ENCODE measurements at places on chromosomes 7 and 10.

GRCh38 chr7:17521437-17521836 is 223.0 kb downstream of the AHR start:
- no peak for DNase-seq

GRCh38 chr10:131792809-131793208 is 108.0 kb upstream of the PPP2R2D start:
- DNase-seq, result no peak

DNA sequence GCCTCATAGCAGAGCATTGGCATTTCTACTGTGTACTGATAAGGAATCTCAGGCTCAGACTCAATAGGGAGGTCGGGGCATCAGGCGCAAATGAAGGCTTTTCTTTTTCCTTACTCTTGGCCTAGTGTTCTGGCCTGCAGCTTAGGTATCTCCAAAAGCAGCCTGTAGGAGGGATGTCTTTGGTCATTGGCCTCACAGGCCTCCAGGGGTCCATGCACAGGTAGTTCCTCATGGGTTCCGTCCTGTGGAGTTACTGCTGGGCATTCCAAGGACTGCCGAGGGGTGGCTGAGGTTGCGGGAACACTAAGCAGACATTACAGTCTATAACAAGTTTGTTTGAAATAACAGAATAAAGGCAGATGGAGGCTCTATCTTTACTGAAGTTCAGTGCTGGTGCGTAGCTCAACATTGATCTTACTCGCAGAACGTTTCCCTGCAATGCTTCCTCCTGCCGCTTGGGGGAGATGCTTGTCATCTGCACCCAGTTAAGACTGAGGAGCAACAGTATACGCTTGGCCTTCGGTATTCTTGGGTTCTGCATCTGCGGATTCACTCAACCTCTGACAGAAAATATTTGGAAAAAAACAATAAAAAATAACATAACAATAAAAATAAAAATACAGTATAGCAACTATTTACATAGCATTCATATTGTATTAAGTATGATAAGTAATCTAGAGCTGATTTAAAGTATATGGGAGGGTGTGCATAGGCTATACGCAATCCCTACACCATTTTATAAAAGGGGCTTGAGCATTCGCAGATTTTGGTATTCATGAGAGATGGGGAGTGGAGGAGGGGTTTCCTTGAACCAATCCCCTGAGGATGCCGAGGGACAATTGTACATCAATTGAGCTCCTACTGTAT is 58.9 kb downstream of the SH2D4B start:
- DNase-seq, result no peak

DNA sequence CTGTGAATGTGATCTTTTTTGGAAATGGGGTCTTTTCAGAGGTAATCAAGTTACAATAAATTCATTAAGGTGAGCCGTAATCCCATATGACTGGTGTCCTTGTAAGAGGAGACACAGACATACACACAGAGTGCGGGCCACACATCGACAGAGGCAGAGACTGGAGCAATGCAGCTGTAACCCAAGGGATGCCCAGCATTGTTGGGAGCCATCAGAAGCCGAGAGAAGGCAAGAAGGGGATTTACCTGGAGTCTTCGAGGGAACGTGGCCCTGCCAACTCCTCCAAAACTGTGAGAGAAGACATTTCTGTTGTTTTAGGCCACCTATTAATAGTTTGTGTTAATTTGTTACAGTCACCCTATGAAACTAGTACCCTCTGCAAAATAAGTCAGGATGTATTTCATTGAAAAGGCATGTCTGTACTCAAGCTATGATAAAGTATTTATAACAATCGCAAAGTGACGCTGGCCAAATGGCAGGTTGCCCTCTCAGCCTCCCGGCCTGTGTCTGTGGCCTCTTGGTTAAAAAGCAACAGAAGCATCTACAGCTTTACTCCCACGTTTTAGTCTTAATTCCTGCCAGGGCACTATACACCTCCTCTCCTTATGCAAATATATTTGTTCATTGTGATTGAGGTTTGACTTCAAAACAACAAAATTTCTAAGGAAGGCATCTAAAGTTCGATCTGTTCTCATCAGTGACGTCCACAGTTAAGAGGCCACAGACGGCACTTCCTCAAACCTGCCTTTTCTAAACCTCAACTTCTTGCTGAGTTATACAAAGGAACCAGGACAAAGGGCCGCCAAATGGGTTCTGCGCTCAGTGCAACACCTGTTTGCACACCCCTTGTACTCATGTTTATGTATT is 46.8 kb downstream of the HIPK2 start:
- DNase-seq, result no peak

- no peak for DNase-seq
These were observed 29.9 kb downstream of the ADCYAP1R1 start for GRCh38 chr7:31082017-31082416.

DNA sequence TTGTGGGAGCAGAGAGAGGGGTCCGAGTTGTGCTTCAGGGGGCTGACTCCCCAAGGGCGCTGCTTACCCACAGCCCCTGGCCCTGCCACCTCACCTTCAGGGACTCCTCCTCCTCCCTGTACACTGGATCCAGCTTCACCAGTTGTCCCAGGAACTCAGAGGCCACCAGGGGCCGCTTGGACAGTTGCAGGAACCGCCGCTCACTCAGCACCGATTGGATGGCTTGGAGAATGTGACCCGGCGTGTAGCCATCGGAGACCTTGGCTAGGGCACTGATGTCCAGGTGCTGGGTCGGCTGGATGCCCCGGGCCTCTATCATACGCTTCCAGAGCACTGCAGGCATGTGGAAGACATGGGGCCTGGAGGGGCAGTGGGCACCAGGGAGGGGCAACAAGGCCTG is 4.5 kb upstream of the ASB10 start:
- no peak for DNase-seq

DNA sequence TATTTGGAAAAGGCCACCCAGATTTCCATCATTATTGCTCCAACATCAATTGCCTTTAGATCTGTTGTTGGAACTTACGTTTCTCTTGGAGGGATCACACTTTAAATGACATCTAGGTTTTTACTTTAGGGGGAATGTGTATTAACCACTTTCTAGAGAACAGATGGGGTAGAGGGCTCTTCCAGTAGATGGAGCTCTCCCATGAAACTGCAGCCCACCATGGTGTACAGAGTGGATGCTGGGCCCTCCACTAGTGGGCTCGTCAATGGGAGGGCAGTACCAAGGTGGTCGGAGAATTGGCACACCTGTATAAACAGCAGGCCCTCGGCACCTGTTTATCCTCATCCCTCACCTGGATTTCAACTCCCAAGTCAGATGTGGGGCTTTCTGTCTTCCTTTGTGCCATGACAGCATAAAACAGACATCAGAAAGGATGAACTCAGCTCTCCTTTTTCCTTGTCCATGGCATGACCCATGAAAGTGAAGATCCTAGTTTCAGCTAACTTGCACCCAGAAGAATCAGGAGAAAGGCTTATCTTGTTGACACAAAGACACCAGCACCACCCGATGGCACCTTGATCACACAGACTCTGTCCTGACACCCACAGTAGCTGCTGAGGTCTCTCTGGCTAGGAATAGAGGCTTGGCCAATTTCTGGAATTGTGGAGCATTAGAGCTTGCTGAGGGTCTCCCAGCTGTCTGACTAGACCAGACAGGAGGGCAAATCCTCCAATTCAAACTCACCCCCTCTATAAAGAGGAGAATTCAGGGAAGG is 150.5 kb downstream of the CYP26A1 start:
- no peak for DNase-seq

- DNase-seq, result no peak
These were observed 133.2 kb downstream of the CAMK1D start for GRCh38 chr10:12482587-12482986.

DNA sequence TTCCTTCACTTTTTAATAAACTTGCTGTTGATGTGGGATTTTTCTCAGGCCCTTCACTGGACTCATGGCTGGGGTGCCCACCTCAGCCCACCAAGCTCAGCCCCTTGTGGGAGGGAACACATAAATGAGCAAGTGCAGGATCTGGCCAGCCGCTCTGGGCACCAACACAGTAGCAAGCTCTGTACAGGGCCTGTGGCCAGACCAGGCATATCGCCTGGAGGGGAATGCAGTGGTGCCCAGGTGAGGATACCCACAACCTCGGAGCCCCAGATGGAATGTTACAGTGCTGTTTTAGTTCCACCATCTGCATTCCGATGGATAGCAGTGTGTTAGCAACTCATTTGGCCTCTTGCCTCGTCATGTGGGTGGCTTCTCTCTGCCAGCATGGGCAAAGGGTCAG is 234.6 kb downstream of the PPP1R3A start:
- no peak for DNase-seq

DNA sequence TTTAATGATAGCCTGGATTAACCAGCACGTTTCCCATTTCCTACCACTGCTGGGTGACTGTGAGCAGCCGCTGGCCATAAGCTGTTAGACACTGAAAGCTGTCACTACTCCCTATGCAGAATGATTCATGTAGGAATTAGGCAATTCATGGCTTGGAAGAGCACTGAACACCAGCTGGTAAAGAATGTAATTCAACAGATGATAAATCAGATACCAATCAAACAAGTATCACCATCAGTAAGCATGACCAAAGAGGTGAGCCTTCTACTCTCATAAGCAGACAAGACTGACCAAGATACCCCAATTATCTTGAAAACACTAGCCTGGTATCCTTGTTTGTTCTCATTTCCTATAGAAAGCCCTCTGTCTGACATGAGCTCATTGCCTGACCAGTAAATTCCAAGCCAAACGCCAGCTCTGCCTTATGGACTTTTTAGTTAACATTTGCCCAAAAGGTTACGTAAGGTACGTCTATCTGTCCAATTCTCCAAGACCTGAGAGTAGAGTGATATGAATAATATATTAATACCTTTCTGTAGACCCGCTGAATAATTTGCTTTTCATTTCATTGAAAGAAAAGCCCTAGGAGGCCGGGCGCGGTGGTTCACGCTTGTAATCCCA is 127.7 kb downstream of the ELMO1 start:
- DNase-seq, result no peak

DNA sequence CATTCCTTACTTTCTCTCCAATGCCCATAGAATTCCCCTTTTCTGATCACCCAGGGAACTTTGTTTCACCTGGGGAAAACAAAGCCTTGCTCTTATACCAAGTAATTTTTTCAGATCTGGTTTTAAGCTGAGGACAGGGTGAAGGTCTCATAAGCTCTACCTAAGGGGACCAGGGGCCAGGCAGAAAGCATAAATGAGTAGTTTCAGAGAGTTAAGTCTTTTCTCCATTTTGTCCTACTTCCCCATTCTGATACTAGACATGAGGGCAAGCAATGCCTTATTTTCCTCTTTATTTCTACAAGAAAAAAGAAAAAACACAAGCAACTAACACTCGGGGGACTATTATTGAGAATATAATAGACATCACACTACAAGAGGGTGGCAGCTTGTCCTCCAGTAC is 2.9 kb downstream of the AKR1D1 start:
- no peak for DNase-seq

DNA sequence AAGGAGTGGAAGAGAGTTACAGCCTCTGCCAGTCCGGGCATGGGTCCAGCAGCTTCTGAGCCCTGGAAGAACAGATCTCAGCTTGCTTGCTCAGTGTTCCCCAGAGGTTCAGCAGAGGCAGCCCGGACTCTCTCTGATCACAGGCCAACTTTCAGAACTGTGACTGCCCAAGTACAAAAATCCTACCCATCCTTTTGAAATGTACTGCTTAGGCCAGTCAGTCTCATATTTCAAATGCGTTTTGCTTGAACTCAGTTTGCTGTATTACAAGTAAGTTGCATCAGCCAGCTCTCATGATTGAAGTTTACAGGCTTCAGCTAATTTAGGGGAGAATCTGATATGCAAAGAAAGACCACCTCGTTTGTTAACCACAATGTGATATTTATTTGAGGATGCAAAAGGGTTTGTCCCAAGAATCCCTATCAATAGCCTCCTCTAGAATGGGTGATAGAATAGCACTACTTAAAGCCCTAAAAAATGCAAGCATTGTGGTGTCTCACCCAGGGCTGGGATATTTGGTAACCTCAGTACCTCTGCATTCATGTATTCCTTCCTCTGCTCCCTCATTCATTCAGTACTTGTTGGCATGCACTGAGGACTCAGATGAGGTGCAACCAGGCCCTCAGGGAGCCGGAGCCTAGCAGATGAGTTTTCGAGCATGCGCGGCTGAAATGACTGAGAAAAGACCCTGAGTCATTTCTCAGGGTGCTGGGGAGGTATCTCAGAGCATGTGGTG is 7.0 kb downstream of the AIMP2 start:
- DNase-seq, result no peak

GRCh38 chr10:122682522-122682921 is 17.1 kb downstream of the C10orf120 start:
- no peak for DNase-seq

DNA sequence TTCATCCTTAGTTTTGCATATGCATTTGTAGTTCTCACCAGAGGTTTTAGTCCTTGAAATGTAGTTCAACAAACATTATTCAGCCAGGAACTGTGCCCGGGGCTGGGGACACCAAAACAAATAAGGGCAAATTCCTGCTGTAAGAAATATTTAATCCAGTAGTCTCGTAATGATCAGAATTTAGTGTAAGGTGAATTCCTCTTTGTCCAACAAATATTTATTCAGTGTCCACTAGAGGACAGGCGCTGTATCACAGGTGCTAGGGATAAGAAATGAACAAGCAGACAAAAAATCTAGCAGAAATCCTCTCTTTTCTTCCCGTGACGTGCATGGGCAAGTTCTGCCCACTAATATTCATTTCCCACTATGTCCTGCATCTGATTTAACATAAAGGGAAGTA is 17.6 kb downstream of the LGI1 start:
- no peak for DNase-seq

GRCh38 chr10:67884842-67885670 is 600 bp downstream of the SIRT1 start:
- DNase-seq, result peak; percentile 31

- peak; percentile 95 for DNase-seq
These were observed at the start of gene RSBN1L for GRCh38 chr7:77696057-77696642. RSBN1L (plus strand) TSS chr7:77696459; CDS start chr7:77696470, 11 bp downstream.

DNA sequence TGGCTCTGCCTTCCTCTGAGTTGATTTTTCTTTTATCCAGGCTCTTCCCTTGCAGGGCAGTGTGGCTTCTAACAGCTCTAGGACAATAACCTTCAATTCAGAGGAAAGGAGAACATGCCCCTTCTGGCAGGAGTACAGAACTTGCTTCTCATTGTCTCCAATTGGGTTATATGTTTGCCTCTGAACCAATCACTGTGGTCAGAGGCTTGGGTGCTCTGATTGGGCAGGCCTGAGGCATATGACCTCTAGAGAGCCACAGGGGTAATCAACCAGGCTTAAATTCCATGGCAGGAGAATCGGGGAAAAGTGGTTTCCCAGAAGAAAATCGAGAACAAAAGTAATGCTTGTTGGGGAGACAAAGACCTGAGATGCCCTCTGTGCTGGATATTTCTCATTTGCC is 240.0 kb downstream of the REEP3 start:
- DNase-seq, result no peak

DNA sequence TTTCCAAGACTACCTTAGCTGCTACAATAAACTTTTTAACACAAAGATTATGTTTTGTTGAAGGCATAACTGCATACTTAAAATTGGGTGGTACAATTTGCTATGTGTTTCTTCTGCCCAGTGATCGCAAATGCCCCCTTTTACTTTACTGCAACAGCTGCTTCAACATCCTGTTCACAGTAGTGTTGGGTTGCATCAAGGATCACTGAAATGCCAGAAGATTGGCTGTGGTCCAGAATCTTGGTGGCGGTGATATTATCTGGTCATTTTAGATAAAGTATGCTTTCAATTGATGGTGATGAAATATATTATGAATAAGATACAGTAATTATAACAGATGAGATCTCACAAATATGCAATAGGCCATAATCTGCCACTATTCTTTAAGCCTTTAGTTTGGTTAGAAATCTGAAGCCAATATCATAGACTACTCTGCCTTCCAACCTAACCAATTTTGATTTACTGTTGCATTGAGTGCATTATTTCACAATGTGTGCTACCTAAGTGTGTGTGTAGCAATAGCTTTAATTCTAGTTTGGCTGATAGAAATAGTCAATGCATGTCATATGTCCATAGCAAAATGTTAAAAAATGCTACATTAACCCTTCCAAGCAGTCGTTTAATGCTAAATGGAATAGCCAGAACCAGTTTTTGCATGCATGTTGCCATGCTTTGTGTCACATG is 29.8 kb upstream of the ING3 start:
- DNase-seq, result no peak

Measured in NCI-H1048 (cell line).